ENCODE measurements at places on chromosomes 1 and 21.

- DNase-seq = no peak
Observed at GRCh38 chr1:112599477-112599876, 19.5 kb downstream of the ST7L start.

DNA sequence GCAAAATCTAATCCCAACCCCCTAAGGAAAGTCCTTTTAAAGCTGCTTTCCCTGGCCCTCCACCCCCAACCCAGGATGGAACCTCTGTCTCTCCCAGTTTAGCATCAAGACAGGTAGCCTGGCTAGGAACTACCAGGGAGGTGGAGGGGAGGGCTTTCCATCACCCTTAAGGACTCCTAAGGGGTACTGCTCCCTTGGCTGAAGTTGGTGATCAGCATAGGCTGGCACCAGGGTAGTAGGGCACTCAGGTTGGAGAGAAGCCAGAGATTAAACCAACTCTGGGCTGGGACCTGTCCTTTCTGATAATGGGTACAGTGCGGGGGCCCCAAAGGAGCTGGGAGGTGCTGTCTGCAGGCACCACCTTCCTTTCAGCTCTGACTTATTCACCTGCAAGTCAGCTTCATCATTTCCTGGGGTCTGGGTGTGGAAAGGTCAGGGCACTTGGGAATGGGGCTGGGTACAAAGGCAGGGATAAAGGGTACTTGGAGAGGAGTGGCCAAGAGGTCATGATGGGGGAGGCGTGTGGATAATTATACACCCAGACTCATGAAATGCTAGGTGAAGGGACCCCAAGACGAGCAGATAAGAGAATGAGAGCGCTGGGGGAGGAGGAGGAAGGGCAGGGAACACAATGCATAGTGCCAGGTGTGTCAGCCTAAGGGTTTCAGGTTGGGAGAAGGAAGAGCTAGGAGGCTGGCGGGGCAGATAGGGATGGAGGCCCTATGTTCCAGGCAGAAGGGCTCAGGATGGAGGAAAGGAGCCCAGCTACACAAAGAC is 1.2 kb downstream of the ARHGEF2 start:
- DNase-seq = no peak

DNA sequence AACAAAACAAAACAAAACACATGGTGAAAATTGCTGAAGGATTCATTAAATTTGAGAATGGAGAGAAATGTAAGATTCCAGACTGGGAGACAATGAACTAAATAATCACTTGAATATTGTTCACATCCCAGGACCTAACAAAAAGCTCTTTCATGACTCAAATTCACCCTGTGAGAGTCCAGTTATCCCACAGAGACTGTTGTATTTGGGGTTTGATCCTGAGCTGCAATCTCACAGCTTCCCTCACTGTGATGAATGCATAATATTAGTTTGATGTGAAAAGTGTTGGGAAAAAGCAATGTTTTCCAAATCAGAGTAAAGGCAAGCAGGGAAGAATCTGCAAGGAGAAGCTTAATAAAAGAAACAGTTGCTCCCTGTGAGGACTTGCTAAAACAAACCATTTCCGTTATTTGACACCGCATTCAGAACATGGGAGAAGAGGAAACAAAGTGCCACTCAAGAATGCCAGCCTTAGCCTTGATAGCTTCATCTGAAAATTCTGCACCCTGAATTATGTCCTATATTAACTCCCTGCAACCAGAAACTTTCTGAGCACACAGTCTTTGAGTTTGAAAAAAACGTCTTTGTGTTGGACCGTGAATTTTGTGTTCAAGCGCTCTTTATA is 208.8 kb downstream of the DAB1 start:
- no peak for DNase-seq

- DNase-seq = no peak
Observed at GRCh38 chr1:99270646-99271045, 6.4 kb downstream of the PLPPR4 start.
